NCI-H748 treated with DMSO at 0.1 percent for 48 hours (cell line): ENCODE measurements at places on chromosomes 11 and 22.

GRCh38 chr11:111941963-111942362 lies 4.8 kb downstream of the DIXDC1 start:
- DNase-seq = no peak

DNA sequence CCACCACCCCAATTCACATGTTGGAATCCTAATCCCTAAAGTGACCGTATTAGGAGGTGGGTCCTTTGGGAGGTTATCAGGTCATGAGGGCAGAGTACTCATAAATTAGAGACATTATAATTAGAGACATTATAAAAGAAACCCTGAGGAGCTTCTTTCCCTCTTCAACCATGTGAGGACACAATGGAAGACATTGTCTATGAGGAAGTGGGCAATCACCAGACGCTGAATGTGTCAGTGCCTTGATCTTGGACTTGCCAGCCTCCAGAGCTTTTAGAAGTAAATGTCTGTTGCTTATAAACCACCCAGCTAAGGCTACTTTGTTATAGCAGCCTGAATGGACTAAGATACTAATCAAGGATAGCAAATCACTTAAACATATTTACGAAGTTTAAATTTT lies 14.8 kb downstream of the GAB2 start:
- no peak for DNase-seq

- DNase-seq = peak; percentile 68
Observed at GRCh38 chr11:114172055-114172861, 112.7 kb downstream of the ZBTB16 start.

DNA sequence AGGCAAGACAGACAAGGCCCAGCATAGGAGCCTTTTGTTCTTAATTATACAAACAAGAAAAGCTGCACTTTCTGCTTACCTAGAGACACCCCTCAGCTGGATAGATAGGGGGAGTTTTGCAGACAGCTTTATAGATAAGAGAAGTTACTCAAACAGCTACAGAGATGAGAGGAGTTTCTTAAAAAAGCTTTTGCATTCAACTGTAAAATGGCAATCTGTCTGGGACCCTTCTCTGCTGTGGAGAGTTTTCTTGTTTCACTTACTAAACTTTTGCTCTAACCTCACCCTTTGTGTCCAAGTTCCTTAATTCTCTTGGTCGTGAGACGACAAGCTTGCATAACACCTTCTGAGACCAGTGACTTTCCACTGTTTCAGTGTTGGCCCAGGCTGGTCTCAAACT lies 103.8 kb upstream of the CHORDC1 start:
- no peak for DNase-seq

DNA sequence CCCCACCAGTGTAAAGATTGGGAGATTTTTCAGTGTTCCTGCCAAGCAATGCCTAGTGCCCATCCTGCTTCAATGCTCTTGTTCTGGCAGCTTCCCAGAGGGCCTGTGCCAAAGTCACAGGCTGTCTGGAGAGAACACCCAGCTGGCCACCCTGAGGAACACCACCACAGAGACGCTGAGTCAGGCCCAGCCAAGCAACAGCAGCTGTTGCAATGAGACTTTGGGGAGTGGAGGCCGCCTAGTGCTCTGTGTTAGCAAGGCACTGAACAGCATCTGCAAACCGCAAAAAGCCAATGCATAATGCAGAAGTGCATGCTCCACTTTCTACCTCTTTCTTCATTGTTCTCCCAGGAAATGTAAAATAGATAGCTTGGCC lies 168.1 kb downstream of the NXPE2 start:
- no peak for DNase-seq

GRCh38 chr11:130480186-130480585 lies 31.7 kb downstream of the ADAMTS15 start:
- DNase-seq = no peak

DNA sequence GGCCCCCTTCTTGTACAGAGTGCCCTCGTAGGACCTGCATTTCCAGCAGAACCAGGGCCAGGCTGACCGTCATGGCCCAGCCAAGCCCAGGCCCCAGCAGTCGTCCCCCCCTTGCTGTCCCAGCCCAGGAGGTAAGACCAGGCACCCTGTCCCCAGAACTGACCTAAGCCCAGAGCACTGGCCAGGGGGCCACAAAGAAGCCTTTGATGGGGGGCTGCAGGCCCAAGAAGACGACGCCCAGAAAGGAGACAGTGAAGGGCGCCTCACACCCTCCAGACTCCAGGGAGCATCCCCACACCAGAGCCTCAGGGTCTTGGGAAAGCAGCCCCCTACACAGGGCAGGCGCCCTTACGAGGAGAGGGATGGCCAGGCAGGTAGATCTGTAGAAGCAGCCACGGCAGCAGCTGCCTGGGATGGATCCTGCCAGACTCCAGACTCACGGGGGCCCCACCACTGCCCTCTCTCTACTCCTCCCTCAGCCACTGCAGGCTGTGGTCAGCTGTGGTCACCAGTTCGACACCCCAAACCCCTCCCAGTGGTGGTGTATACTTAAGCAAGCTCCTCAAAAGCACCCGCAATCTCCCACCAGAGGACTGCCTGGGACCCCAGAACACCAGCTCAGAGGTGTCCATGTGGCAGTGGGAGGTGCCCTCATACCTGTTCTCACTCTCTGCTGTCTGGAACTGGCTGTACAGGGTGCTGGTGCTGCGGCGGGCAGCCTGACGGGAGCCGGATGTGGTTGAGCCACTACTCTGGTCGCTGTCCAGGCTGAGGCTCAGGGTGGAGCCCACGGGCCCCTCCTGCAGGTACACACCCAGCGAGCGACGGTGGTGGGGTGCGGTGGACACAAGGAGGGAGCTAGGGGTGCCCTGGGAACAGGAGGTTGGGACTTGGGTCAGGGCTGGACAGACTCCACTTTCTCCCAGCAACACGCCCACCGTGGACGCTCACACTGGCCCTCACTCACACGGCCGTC lies 27.0 kb downstream of the SBF1 start:
- DNase-seq = no peak

DNA sequence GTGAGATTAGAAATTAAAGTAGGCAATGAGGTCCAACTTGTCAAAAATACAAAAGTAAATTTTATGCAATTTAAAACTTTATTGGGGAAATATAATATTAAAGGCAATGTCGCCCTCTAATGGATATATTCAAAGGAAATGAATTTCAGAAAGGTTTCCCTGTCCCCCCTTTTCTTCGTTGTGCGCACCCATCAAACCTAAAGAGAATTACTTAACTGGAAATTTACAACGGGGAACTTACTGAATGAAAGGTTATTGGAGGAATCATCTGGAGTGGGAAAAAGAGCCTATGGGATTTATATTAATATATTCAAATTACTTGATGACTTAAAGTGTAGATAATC lies 1.7 kb upstream of the ABTB2 start:
- DNase-seq = no peak

DNA sequence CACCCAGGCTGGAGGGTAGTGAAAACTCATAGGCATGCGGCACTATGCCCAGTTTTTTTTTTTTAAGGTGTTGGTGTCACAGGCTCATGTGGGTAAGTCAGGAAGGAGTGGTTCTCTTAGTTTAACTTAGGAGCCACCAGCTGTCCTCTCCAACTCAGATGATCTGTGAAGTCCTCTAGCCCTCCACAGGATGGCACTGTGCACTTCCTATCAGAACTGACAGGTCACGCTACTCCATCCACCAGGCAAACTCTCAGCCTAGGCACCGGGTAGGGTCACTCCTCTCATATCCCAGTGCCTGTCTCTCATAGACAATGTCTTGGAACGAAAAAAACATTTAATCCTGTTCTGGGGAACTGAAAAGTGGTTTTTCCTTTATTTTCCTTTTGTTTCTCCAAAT lies 16.5 kb downstream of the NAP1L4 start:
- no peak for DNase-seq
